Ecto neural progenitor cell (in vitro differentiated cells): ENCODE measurements at places on chromosomes 7 and 10.

DNA sequence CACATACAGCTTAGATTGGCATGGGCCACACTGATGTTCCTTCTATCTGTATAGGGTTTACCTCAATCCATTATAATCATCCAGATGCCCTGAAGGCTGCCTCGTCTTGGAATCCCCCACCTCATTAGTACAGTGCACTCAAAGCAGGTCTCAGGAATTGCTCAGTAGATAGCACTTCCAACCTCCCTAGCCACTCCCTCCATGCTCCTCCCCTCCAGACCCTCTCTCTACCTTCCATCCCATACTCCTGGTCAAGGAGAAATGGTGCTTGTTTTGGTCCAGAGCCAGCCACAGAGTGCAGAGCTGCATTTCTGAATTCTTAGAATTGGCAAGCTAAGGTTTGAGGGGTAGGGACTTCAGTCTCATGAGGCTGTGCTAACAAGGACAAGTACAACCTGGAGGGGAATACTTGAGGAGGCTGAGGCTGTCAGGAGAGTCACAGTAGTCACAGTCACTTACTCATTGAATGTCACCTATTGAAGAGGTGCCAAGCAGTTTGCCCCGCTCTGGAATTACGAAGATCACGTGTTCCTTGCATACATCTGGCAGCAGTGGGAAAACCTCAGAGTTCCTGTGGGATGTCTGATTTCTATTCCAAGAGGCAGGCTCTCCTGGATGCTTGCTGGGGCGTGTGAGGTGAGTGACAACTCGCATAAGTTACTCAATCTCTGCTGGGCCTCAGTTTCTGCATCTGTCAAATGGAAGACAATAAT, 60.7 kb upstream of the ZNF746 start:
- DNase-seq, result no peak

DNA sequence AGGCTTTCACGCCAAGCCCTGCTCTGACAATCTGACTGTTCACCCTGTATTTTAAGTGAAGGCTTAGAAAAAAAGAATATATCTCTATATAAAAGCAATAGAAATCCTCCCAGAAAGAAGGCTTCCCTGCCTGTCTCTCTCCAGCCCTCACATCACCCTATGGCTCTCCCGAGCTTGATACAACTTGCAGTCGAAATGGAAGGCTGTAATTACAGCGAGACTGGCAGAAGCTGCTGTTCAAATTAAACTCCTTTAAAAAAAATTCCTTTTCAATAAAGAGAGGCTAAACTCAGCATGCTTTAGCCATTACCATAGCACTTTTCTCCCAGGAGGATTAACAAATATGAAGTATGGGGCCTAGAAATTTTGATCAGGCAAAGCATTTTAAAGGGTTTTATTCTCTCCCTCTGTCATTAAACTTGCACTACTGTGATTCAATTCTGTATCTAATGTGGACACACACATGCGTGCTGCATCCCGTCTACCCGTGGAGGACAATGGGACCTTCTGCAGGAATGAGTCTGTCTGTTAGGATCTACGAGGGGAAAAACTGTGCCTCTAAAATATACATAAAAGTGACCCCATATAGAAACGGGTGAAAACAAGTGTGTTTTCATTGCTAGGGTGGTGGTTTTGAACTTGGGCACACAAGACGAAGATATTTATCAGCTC, 223.8 kb downstream of the USP6NL start:
- no peak for DNase-seq

DNA sequence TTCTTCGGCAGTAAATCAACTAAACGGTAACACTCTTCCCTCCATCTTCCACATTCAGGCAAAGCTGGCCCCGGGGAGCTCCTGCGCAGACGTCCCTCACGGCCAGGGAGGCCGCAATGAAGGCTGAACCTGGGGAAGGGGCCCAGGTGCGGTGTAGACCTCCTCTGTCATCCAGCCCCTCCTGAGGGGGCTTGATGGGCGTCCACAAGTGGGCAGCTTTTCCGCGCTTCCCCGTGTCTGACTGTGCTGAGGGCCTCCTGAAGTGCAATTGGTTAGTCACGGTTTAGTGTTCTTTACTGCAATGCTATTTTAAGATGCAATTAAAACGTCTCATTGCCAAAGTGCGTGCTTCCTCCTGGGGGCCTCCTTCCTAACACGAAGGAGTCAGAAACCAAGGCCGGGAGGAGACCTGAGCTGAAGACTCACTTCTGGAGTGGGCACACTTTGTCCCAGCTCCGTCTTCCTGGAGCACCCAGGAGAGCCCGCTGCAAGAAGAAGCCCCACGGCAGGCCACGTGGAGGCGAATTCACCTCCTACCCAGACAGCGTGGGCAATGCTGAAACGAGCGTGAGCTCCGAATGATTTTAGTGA, 173.3 kb downstream of the ELFN1 start:
- no peak for DNase-seq

GRCh38 chr10:118908557-118909256, 120.8 kb upstream of the NANOS1 start:
- no peak for DNase-seq

- DNase-seq, result no peak
Observed at GRCh38 chr7:54743580-54743979, 15.4 kb downstream of the SEC61G start.

DNA sequence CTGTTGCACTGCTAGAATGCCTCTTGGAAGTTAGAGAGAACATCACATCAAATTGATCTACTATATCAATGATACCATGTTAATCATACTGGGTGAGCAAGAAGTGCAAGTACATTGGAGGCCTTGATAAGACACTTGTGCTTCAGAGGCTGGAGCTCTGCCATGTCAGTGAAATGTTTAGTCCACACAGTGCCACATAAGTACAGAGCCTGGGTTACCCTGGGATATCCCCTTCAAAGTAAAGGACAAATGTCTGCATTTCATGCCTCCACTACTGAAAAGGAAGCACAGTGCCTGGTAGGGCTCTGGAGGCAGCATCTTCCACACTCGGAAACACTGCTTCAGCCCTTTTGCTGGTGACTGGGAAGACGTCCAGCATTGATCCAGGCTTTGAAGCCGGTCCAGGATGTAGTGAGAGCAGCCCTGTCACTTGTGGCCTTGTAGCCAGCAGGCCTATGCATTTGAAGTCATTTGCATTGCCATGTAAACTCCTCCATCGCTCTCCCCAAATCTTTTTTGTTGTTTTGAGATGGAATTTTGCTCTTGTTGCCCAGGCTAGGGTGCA, 15.7 kb upstream of the STN1 start:
- DNase-seq, result no peak

DNA sequence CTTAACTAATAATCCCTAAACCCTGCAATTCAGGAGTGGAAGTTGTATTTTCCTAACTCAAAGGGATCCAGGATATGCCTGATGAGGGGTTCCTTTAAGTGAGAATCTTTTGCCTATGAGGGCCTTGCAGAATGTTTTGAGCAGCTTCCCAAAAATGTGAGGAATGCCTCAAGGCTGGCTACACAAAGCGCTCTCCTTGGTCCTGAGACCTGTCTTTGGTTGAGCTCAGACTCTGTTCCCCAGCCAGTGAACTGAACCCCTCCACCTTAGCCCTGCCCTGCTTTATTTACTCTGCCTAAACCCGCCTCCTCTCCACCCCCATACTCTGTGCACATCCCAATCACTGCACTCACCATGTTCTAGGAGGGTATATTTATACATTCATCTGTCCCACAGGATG, 108.6 kb downstream of the NRCAM start:
- peak; percentile 77 for DNase-seq
